ENCODE measurements at places on chromosomes 12 and 14.
A peak's percentile ranks its signal among the peaks of the same experiment; 100 is the strongest.

GRCh38 chr12:39574378-39574777, 45.2 kb downstream of the ABCD2 start:
- no peak for DNase-seq

DNA sequence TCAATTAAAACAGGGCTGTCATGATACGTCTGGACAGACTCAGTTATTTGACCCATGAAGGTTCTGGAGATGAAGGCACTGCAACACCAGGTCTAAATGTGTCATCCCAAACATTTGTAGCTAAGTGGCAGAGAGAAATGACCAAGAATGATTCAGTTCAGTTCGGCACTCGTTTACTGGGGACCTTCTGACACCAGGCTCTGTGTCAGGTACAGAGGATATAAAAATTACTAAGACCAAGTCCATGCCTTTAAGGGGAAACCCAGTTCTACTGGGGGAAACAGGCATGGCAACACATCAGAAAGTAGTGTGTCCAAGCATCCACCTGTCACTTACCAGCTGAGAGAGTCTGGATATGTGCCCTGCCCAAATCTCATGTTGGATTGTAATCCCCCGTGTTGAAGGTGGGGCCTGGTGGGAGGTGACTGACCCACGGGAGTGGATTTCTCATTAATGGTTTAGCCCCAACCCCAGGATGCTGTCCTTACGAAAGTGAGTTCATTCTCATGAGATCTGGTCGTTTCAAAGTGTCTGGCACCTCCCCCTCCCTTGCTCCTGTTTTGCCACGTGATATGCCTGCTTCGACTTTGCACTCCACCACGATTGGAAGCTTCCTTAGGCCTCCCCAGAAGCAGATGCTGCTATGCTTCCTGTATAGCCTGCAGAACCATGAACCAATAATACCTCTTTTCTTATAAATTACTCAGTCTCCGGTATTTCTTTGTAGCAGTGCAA, 41.9 kb upstream of the BCL2L14 start:
- DNase-seq, result no peak

DNA sequence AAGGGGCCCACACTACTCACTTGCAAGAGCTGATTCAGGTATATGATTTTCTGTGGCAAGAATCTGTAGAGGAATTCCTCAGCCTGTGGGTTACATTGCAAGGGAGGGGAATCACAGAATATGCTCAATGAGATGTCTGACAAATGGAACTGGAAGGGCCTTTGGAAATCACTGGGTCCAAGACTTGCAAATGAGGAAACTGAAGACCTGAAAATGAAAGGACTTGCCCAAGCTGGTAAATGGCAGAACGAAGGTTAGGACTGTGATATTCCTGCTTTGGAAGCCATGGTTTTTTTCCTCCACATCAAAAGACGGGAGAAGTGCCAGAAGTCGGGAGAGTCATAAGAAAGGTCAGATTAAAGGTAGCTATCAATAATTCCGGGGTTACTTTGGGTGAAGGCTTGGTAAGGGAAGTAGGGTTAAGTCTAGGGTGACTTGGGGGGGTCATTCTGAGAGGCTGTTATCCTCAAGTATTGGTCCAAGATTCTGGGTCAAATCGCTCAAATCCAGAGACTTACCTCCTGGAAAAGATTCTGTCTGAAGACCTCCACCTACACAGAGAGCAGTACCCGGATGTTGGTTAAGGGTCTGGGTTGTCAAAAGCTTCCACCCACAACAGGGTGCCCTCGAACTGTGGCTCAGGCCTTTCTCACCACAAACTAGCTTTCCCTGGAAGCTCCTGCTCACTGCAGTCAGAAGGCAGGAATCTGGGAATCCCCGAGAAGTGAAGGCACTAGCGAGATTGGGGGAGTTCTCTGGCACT, 539 bp downstream of the PSME2 start:
- no peak for DNase-seq

DNA sequence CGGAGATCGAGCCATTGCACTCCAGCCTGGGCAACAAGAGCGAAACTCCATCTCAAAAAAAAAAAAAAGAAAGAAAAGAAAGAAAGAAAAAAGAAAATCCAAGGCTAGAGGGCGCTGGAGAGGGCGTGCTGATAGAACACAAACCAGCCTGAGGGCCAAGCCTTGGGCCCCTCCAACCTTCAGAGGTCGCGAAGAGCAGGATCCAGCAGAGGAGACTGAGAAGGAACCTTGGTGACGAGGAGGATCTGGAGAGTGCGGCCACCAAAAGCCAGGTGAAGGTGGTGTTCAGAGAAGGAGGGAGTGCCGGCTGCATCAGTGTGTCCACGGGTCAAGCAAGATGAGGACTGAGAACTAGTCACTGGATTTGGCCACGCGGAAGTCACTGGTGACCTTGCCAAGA, 4.1 kb upstream of the DYNC1H1 start:
- peak; percentile 20 for DNase-seq

DNA sequence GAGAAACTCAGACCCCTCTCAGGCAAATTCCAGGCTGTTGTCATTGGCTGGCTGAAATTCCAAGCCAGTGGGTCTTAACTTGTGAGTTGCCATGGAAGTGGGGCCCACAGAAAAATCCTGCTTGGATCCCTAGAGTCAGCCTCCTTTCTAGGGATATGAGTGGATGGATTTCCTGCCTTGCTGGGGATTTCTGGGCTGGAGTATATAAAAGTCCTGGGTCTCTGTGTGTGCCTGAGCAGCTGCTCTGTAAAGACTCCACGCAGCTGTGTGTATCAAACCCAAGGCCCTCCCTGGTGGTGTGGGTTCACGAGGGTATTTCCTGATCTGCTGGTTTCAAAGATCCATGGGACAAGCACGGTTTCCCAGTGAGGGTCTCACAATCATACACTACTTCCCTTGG, 1077.1 kb downstream of the SLC16A7 start:
- DNase-seq, result no peak

DNA sequence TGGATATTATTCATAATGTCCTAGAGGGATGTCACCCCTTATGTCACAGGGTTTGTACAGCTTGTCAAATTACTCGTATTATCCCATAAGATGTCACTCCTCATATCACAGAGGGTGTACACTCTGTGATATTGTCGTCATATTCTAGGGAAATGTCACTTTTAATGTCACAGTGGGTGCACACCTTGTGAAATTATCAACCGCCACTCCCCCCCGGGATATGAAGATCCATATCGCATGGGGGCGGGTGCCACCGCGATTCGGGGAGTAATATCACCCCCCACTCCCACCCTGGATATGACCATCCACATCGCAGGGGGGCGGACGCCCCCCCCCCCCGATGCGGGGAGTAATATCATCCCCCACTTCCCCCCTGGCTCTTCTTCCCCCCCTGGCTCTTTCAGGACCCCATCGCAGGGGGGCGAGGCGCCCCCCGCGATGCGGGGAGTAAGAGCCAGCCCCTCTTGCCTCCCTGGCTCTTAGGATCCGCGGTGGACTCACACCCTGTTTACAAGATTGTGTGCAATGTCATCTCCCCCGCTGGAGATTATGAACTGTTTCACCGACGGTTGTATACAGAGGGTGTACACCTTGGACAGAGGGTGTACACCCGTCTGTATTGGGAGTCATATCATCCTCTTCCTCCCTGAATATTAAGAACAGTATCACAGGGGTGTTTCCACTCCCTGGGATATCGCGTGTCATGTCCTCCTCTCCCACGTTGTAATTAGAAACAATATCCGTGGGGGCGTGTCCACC, 92.8 kb downstream of the FRMD6 start:
- peak; percentile 16 for DNase-seq

DNA sequence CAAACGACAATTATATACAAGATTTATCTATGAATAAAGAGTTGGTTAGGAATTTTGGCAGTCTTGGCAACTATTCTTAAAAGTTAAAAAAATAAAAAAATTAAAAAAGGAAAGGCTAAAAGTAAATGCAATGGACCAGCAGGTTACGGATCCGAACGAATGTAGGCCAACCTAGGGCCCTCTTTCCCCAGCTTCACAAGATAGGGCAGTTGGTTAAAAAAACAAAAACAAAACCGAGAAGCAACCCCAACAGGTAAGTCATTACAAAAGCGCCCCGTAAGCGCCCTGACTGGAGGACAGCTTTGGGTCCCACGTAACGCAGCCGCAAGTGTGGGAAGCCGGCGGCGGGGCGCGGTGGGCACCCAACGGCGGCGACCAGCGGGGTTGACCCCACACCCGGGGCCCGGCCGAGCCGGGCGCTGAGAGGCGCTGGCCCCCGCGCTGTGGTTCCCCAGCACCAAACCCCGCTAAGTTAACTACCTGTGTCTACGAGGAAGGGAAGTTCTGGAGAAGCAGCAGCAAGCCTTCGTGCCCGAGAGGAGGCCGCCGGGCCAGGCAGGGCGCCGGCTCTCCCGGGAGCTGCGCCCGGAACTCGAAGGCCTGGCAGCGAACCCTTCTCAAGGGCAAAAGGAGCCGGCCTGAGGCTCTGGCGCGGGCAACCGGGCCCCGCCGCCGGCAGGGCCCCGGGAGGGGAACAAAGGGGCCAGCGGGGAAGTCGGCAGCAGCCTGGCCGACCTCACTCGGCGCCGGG, 882 bp downstream of the HECTD1 start:
- peak; percentile 37 for DNase-seq

DNA sequence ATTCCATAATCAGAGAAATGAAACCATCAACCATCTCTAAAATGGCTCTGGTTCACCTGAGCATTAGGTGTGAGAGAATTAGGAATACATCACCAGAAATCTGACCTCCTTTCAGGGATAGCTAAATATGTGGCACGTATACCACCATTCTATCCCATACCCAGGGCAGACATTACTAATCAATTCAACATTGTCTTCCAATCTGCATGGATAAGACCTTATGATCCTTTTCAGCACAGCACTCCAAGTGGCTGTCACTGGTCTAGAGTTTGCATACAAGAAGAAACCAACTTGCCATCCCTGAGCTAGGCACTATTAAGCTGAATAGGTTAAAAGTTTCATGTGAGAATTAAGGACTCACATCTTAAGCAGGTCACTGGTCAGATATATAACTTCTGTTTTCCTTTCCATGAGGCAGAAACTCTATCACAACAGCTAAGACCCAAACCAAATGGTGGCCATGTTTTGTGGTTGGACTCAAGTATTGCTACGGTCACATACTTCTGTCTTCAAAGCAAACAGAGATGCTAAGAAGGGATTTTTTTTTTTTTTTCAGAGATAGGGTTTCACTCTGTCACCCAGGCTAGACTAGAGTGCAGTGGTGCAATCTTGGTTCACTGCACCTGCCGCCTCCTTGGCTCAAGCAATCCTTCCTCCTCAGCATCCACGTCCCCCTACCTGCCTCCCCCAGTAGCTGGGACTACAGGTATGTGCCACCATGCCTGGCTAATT, 249.0 kb downstream of the DPF3 start:
- no peak for DNase-seq

- peak; percentile 85 for DNase-seq
Observed at GRCh38 chr14:91835920-91836843, 31.2 kb downstream of the TC2N start.

DNA sequence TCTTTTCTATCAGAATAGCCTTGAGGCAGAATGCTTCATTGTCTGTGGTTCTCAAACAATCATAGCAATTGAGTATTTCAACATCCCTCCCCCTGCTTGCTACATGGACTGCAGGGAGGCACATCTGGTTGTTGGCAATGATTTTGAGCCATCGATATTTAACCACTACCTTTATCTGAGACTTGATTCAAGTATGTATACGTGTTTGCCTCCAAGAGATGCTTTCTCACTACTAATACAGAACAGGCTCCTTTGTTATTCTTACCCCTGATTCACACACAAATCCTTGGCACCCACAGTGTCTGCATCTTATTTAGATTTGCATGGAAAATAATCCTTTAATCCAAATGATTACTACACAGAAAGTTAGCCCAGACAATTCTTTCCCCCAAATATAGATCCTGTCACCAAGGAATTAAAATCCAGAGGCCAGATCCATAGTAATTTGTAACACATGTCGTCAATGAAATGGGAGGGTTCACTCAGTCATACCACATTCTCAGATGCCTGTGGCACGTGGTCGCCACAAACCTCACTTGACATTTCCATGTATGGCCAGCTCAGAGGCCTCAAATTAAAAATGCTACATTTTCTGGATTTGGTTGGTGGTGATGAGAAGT, 199.3 kb downstream of the ITPR2 start:
- no peak for DNase-seq

- DNase-seq, result no peak
Observed at GRCh38 chr12:12747278-12747677, 30.1 kb downstream of the CDKN1B start.

- no peak for DNase-seq
Observed at GRCh38 chr12:30519535-30519934, 176.1 kb downstream of the IPO8 start.
